Activated CD8-positive, alpha-beta T cell treated with anti-CD3 and anti-CD28 coated beads, Interleukin-2, amount 10 ng/mL, durations not matched to agents 7 days and 5 days (primary cell): ENCODE measurements at places on chromosomes 7 and 10. TPM values are rescaled to one million over a fixed set of nuclear protein-coding genes. Genes with fewer than 3 reads are reported as not detected.

The ZMYND11 gene
- 41.3 TPM for total RNA-seq

The PRKCQ gene
- total RNA-seq: 60.9 TPM

The RAMP3 gene
- not detected for total RNA-seq

The AGR2 gene
- total RNA-seq: not detected
